ENCODE measurements at places on chromosomes 5 and 9.

- no peak for DNase-seq
Observed at GRCh38 chr5:96470785-96471184, 37.7 kb upstream of the PCSK1 start.

GRCh38 chr5:36305571-36306326 is 4.0 kb upstream of the RANBP3L start:
- DNase-seq = peak; percentile 32

DNA sequence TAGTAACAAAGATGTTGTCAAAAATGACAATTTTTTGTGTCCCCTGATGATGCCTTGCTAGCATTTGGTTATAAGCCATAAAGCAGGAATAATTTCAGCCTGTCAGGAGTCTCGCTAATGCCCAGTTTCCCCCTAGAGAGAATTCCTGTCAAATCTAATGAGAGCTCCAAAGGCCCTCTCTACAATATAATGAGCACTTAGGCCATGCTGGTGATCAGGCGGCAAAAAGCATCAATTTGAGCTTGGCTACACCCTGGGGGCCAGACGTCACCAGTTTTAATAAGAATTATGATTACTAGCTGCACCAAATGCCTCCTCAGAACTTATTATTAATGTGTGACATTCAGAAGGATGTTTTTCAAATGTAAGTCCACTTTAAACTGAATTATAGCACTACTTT is 6.1 kb downstream of the TLE1 start:
- DNase-seq = no peak

- DNase-seq = no peak
Observed at GRCh38 chr9:126471084-126471624, 142.6 kb upstream of the LMX1B start.

DNA sequence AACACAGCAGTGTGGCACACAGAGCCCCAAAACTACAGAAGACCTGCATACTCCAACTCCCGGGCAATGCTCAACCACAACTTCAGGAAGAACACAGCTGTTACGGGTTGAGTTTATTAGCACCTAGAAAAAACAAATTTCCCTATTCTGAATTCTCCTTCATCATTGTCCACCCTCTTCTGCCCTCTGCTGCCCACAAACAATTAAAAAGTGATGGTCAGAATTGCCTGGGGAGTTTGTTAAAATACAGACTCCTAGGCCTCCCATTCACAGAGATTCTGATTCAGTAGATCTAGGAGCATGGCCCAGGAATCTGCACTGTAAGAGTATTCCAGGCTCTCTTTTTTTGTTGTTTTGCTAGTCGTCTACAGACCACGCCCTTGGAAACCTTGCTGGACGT is 310.6 kb downstream of the NDUFS4 start:
- DNase-seq = no peak

- no peak for DNase-seq
Observed at GRCh38 chr5:123790226-123790625, 278.2 kb downstream of the CSNK1G3 start.

- DNase-seq = no peak
Observed at GRCh38 chr9:8053501-8053900, 253.9 kb upstream of the DMAC1 start.

DNA sequence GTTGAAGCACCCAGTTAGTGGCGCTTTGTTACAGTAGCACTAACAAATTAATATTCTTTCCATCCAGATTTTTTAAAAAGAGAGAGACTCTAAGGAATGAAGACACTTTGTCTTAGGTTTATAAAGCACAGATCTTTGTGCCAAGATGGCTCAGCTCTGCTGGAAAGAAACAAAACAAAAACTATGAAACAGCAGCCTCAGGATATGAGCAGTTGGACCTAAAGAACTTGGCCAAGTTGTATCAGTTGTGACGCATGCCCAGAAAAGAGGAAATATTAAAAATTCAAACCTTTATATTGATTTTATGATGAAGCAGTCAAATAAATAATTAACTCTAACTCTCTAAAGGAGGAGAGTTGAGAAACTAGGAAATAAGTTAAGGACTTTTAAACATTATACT is 427.2 kb downstream of the SPOCK1 start:
- no peak for DNase-seq

- no peak for DNase-seq
Observed at GRCh38 chr5:36944607-36945225, 68.1 kb downstream of the NIPBL start.

GRCh38 chr5:126354858-126355731 is 68.1 kb upstream of the GRAMD2B start:
- no peak for DNase-seq
